Stimulated activated effector memory CD8-positive, alpha-beta T cell treated with anti-CD3 and anti-CD28 coated beads, Interleukin-12 subunit alpha, Interleukin-12 subunit beta, amount 100 ng/mL, for 72 hours (primary cell): ENCODE measurements at places on chromosomes 7 and 10.

DNA sequence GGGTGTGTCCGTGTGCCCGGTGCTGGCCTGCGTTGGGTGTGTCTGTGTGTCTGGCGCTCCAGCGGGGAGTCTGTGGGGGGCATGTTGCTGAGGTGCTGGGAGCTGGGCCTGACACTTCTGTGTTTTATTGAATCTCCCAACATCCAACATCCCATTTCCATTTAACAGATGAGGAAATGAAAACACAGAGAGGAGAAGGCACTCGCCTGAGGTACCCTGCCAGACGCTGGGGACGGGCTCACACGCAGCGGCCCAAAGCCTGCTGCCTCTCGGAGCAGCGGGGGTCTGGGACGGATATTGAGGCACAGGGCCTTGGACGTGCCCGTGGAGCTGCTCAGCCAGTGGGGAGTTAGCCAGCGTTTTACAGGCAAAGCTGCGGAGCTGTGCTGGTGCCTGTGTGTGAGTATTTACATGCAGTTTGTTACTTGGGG is 133.9 kb downstream of the DNAJB6 start:
- no peak for DNase-seq

- DNase-seq = no peak
Observed at GRCh38 chr10:21401196-21401595, 124.3 kb downstream of the SKIDA1 start.

GRCh38 chr7:30920584-30921539 is 9.2 kb downstream of the AQP1 start:
- DNase-seq = no peak

DNA sequence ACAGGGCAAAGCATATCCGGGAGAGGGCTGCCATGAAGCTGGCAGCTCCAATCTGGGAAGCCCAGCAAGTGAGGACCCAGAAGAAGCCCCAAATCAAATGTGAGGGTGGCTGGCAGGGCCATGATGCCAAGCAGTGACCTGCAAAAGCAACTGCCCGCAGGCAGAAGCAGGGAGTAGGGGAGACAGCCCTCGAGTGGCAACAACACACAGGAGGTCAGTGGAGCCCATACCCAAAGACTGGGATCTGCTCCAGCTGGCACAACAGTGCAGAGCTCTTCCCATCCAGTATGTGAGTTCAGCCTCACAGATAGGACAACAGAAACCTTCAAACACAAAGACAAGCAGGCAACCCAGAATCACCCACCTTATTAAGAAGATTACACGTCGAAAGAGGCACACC is 45.0 kb downstream of the GRID1 start:
- DNase-seq = no peak

DNA sequence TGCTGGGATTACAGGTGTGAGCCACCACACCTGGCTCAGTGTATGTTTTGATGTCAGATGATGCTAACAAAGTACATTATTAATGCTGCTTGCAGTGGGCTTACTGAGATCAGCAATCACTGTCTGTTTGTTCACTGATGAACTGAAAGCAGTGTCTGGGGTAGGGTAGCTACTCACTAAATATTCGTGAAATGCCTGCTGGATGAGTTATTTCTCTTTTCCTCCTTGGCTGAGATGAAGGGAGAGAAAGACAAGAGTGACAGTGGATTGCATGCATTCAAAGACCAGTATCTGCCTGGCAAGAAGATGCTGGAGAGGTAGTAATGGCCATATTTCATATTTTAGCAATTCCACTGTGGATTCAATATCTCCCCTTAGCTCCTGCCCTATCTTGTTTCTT is 32.3 kb downstream of the FAM107B start:
- no peak for DNase-seq

- no peak for DNase-seq
Observed at GRCh38 chr7:69961436-69961835, 363.2 kb downstream of the AUTS2 start.

DNA sequence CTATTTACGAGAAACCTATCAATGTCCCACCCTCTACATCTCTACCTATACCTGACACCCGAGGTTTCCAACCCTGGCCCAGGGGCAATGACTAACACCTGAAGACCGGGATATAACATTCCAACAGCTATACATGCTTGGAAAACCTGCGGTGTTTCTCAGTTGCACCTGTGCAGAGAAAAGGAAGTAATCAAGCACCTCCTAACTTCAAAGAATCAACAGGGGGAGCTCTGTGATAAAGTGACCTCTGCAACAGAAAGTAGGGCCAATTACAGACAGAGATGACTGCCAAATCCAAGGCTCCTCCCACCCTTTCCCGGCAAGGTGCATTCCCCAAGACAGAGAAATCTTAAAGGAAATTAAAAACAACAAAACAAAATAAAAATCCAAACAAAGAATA is 41.3 kb downstream of the CCDC6 start:
- DNase-seq = no peak

- no peak for DNase-seq
Observed at GRCh38 chr10:108166401-108166800, 1001.9 kb upstream of the SORCS1 start.

- DNase-seq = no peak
Observed at GRCh38 chr10:5450605-5451384, 38.4 kb downstream of the NET1 start.

DNA sequence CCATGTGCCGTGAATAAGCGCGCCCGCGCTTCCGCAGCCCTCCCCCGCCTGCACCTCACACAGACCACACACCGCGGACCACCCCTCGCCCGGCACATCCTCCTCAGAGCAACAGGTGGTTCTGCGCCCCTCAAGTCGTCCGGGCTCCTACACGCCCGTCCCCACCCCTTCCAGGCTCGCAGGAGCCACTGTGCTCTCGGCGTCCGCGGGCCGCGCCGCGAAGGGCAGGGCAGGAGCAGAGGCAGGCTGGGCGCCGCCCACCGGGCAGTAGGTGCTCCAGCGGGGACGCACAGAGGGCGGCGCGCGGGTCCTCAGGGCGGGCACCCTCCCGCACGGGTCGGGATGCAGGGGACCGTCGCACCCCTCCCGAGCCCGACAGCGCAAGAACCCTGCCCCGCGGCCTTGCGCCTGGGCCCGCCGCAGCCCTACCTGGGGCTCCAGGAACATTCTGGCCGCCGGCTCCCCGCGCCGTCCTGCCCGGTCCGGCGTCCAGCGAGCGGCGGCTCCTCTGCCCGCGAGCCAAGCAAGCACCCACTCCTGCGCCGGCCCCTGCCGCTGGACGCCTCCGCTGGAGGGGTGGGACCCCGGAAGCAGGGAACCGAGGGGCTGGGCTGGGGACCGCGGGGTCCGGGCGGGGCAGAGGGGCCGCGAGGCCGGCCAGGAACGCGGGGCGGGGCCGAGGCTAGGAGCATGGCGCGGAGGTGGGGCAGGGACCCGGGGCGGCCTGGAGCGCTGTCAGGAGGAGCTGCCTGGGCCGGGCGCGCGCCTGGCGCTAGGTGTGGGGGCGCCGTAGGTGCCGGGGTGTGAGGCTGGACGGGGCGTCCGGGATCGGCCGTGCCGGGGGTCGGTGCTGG is 37.4 kb downstream of the RASGEF1A start:
- peak; percentile 73 for DNase-seq

DNA sequence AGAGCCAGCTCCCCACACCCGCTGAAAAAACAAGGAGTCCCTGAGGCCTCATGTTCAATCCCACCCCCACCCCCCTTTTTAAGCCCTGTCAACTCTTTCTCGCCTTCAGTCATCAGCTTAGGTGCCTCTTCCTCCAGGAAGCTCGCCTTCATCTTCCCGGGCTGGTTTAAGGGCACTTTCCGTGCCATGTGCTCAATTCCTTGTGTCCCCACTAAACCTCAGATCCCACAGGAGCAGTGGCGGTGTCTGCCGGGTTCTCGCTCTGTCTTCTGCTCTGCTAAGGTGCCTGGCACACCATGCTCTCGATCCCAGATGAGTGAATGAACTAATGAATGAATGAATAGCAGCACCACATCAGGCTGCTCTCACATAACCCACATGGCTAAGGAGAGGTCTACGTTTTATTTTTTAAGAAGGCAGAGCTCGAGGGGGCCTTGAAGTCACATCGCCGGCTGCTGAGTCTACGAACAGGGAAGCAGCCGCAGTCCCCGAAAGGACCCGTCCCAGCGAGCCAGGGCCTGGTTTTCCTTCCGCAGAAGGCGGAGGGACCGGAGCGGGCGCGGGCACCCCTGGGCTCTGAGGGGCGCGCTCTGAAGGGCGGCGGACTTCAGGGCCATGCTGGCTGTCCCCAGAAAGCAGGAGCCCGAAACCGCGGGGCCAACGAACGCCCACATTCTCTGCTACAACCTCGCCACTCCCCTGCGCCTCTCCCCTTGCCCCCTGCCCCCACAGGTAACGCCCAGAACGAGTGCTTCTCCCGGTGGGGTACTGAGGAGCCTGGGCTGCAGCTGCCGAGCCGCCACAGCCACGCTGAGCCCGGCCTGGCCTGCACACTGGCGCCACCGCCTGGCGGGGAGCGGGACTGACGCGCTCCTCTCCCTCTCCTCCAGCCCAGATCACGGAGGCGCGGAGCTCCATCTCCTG is 73.4 kb upstream of the KCNMA1 start:
- DNase-seq = peak; percentile 90

DNA sequence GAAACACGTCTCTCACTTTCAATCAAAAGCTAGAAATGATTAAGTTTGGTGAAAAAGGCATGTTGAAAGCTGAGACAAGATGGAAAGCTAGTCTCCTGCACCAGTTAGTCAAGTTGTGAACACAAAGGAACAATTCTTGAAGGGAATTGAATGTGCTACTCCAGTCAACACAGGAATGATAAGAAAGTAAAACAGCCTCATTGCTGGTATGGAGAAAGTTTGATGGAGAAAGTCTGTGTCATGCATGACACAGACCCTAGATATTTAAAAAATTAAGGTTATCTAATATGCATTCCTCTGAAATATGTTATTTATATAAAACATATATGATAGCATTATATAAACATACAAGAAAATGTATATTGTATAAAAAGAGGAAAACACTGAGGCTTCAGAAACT is 699.4 kb upstream of the FZD8 start:
- no peak for DNase-seq

DNA sequence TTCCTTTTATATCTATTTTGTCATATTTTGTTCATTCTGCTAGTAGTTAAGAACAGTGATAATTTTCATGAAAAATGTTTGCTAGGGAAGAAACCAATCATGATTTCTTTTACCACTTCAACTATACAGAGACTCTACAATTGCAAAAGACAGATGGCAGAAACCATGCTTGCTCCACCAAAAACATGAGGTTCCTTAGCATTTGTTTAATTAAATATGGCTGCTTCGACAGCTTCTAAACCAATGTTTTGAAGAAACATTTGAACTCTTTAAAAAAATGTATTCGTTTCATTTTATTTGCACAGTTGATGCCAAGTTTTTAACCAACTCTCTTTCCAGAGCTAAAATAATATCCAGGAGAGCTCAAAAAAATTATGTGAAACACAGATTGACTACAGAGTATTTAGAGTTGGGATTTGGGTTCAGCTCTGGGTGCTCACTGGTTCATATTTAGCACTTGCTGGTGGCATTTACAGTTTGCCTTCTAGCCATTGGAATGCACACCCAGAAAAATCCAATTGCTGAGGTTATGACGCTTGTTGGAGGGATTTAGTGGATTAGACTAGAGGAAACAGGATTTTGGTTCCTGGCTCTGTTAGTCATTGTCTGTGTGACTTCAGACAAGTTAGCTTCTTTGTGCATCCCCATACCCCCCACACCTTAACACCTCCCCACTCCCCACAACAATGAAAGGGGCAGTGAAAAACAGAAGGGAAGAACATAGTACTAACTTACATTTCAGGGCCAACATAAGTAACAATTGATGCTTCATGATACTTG is 35.8 kb upstream of the SDHAF3 start:
- DNase-seq = no peak

- DNase-seq = no peak
Observed at GRCh38 chr10:54940418-54940817, 139.4 kb upstream of the PCDH15 start.

- no peak for DNase-seq
Observed at GRCh38 chr10:18185621-18186020, 45.4 kb downstream of the CACNB2 start.

- no peak for DNase-seq
Observed at GRCh38 chr7:88314061-88314491, 7.4 kb upstream of the STEAP4 start.

DNA sequence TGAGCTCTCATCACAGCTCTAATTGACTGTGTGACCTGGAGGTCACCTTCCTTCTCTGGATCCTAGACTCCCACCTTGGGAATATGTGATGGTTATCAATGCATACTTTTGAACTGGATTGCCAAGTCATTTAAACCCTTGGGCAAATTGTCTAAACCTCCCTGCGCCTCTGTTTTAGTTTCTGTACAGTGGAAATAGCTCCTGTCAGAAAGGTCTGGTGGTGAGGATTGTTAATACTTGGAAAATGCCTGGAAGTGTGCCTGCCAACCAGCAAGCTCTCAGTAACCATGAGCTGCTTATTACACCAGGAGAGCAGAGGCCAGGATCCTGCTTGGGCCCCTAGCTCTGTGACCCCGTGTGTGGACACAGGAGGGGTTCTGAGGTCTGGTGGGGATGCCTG is 108.7 kb upstream of the PPIF start:
- no peak for DNase-seq

GRCh38 chr7:150753826-150754603 is 16.8 kb downstream of the GIMAP5 start:
- DNase-seq = no peak

DNA sequence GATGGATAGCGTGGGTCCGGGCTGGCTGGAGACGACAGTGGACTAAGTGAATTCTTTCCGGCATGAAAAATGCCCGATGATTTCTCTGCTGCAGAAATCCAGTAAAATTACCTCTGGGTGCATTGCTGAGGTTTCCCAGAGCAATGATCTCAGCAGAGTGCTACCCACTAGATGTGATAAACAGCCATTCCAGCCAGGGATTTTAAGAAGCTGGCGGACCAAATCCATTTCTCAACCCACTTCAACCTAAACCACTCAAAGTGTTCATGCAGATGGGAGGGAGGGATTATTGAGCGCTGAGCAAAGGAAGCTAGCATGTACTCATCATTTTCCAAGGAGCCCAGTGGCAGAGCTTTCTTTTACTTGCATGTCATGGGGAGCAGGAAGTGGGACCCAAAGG is 116.7 kb downstream of the PRKCQ start:
- no peak for DNase-seq

- peak; percentile 77 for DNase-seq
Observed at GRCh38 chr10:14605231-14605925, 169.3 kb downstream of the FAM107B start.

GRCh38 chr10:18334116-18334867 is 194.1 kb downstream of the CACNB2 start:
- DNase-seq = no peak
